Mammary microvascular endothelial cell (primary cell): ENCODE measurements at places on chromosomes 4 and X. TPM values are rescaled to one million over a fixed set of nuclear protein-coding genes. Genes with fewer than 3 reads are reported as not detected.

Gene GAGE12D
- not detected in 2 replicates for total RNA-seq

Gene RS1
- total RNA-seq = not detected in 2 replicates

Gene DUSP21
- not detected in 2 replicates for total RNA-seq

Gene GPR78
- total RNA-seq = not detected in 2 replicates
